ENCODE measurements at places on chromosomes 12 and 14.

DNA sequence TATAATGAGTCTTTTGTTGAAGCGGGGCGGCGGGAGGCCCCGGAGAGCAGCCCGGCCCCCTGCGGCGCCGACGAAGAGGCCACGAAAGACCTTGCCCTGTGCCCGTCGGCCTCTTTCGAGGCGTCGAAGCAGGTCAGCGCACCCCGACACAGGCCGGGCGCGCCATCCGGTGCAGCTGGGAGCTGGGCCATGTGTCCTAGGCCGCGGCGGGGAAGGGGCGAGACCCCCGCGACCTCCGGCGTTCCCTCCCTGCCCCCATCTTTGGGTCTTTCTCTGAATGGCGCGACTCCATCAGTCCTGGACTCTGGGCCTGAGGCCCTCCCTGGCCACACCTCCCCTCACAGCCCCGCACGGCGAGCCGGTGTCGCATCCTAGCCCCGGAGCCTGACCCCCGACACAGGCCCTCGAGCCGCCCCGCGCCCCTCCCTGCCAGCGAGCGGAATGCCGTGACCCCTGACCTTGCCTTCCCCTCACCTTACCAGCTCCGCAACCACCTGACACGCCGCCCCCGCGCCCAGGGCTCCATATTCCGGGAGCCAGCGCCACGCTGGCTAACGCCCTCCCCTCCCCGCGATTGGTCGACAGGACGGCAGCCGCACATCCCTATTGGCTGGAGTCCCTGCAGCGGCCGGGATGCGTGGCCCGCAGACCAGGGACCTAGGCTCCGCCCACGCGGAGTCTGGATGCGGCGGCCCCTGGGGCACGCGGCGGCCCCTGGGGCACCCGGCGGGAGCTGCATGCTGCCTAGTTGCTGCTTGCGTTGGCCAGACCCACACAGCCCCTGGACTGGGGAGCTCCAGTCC, at the start of gene SLC11A2:
Gene SLC11A2 (minus strand): TSS at position 549 of the 803 bp plus-strand sequence. CDS start 15,656 bp downstream, outside the sequence.
- peak; percentile 81 for DNase-seq

DNA sequence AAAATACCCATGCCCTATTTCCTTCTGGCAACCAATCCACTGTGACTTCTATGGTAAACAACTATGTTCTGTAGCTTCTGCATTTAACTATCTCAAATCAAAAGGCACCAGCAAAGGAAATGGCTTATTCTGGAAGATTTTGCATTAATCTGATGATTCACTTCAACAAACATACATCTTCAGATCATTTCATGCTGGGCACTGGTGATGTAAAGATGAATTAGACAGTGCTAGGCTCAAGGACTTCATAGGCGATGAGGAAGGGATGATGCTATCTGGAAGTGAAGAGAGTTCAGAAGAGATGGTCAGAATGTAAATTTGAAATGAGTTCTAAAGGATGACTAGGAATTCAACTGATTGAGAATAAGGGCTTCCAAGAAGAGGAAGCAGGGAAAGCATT, 363.3 kb downstream of the PAWR start:
- DNase-seq, result no peak

GRCh38 chr12:92270521-92270920, 124.9 kb upstream of the BTG1 start:
- no peak for DNase-seq

DNA sequence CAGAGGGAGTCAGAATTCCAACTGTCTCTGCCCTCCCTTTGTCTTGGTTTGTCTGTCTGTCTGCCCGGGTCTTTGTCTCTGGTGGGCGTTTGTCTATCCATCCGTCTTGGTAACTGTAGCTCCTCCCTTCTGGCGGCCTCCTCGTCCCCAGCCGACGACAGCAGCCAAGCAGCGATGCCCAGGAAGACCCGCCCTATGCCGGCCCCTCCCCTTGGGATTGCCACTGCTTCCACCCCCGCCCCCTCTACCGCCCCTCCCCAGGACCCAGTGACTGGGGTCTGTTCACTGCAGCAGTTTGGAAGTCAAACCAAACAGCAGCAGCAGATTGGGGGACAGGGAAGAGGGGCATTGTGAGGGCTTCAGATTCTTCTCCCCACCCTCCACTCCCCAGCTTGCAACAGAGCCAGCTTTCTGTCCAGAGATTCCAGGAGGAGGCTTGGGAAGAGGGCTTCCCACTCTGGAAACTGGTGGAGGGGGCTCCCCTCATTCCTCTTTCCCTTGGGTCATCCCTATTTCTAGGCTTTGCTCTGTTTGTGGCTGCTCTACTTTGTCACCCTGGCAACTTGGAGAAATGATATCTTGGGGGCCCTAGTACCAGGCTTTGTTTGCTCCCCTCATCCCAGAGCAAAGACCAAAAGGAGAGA, 2.4 kb upstream of the RARG start:
- DNase-seq, result no peak
